ENCODE measurements at places on chromosomes 5 and 9.

GRCh38 chr9:84702471-84702870 lies 32.9 kb downstream of the NTRK2 start:
- ATAC-seq: no peak

- peak; percentile 71 for ATAC-seq
These were observed at the start of gene F2RL1 for GRCh38 chr5:76818844-76819831. TSS of gene F2RL1 (plus strand) at chr5:76819030. CDS start at chr5:76819183, 153 bp downstream.

- ATAC-seq: no peak
These were observed 6.6 kb upstream of the NFIB start for GRCh38 chr9:14320271-14321181.

GRCh38 chr5:140130949-140131733 lies 5.4 kb downstream of the IGIP start:
- no peak for ATAC-seq

- no peak for ATAC-seq
These were observed 92.0 kb downstream of the PLCXD3 start for GRCh38 chr5:41418220-41419031.

DNA sequence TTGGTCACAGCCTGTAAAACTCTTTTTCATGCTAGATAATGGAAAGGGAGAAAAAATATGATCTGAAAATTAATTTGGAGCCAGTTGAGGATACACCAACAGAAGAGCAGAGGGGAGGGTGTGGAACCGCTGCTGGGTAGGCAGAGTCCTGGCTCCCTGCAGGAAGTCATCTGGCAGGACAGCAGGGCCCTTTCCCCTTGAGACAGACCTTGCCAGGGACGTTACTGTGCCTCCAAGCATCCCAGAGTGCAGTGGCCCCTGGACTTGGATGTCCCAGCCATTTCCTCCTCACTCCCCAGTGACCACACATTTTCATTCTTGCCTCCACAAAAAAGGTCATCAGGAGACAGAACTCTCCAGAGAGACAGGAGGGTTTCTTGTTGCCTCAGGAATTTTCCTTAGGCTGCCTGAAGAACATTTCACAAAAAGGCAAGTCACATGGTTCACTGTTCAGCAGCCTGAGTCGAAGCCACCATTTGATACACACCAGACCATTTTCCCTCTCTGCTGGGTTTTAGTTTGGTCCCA lies 5.9 kb downstream of the TRPM3 start:
- ATAC-seq: no peak

- no peak for ATAC-seq
These were observed 109.8 kb downstream of the RASGRF2 start for GRCh38 chr5:81069990-81070389.

DNA sequence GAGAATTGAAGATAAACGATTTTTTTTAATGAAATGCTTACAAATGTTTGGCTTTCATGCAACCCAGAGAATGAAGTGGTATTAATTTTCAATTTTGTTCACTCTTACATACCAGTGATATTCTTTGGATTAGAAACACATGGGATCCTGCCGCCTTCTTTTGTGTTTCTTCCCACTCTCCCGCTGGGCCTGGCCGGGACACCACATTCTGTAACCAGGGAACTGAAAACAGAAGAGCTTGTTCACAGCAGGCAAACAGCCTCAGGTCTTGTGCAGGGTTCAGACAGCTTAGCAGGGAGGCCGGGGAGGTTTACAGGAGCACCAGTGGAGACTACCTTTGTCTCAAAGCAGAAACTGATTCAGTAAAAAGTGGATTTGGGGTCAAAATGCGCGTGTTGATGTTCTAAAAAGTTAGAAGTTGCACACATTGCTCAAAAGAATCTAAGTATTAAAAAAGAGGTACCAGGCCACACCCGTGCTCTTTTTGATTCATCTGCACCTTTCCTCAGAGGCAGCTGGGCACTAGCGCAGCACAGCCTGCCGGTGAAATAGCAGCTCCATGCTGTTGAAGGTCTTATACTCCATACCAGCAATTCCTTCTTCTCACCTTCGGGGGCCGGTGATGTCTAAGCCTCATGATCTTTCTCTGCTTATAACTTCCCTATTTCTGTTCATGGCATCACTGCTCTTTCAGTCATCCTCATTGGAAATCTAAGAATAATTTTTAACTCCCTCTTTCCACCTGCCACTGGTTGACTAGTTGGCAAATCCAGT lies 67.1 kb downstream of the GRAMD2B start:
- no peak for ATAC-seq

DNA sequence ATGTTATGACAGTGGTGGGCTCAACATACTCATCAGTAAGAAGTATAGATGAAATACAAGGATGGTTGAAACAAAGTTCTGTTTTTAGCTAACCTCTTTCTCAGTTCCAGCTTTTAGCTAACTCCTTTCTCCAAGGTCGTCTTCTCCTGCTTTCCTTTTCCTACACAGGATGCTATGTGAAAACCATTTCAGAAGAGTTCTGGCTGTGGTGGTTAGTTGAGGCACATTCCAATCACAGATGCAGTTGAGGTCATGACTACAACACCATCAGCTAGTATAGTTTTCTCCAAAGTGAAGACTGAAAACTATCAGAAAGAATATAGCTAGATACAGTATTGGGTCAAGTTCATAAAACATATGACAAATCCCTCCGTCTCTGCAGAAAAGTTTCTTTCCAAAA lies 477.7 kb upstream of the C9orf72 start:
- ATAC-seq: no peak

DNA sequence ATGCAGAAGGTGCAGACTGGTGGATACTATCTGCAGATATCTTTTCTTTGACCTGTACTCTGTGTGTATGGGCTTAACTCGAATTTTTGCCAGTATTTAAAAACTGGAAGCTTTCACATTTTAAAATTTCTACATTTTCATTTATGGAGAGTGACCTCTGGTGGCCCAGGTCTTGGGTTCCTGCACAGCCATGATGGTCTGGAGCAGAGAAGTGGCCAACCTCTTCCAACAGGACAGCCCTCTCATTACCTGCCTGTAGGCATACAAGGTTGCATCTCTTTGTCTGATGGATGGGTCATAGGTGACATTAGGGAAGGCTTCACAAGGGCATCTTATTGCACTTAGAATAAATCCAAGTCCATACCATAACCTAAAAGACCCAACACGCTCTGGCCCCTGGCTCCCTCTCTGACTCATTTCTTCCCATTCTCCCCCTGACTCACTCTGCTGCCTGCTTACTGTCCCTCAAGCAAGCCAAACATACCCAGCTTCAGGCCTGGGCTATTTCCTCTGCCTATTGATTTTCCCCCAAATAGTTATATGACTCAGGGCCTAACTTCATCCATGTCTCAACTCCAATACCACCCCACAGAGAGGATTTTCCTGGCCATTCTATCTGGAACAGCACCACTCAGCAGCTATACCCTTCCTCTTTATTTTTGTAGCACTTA lies 113.3 kb upstream of the SLC1A3 start:
- ATAC-seq: no peak

DNA sequence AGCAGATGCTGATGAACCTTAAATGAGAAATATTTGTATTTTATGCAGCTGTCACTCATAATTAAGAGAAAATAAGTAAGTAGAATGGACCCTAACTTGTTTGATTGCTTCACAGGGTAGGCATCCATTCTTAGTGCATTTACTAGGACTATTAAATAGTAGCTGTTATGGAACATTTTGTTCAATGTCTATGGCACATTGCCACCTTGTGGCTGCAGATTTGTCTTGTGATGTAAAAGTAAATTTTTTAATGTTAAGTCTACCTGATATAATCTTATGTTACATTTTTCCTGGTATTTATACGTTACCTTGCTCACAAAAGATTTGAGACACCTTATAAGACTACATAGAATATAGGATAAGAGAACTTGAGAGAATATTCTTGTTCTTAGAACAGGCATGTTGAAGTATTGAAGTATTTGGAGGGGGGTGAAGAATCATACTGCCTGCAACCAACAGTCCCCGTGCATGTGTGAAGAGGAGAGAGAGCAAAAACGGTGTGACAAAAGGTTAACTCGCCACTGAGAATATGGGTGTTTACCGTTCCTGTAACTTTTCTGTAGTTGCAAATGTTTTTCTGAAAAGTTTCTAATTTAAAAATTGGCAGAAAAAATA lies 161.1 kb downstream of the MAST4 start:
- no peak for ATAC-seq

DNA sequence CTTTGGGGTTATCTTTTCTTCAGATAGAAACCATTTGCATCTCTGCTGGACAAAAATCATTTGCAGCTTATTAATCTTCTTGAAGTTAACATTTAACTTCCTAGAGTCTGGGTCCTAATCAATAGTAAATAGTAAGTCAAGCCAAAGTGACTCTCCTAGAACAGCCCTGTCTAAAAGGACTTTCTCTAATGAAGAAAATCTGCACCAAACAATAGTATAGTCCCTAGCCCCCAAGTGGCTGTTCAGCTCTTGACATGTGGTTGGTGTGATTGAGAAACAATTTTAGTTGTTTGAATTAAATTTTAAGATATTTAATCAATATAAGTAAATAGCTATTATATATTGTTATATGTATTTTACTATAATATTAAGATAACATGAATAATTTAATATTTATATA lies 64.6 kb upstream of the SHB start:
- ATAC-seq: no peak

DNA sequence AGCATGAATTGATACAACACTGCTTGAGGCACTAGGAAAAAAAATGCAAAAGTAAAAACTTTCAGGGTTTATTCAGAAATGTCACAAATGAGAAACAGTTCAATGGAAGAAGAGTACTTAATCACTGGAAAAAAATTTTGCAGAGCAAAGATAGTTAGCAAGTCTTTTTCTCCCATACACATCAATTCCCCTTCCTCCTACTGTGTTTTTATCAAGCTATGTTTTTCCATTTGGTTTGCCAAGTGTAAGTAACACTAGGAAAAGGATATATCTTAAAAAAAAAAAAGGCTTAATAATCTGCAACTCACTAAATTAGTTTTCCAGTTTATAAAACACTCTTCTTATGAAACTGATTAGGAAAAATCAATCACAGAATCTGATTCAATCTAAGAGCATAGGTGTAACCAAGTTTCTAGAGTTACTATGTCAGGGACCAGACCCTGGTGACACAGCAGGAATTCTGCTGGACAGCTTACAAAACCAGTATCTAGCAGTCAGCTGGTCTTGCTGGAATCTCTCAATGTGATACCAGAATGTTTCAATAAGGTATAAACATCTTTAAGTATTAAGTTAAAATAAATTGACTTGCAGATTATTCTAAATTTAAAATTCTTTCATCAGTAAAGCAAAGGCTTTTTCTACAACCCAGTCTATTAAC lies 34.7 kb downstream of the RNF145 start:
- no peak for ATAC-seq

DNA sequence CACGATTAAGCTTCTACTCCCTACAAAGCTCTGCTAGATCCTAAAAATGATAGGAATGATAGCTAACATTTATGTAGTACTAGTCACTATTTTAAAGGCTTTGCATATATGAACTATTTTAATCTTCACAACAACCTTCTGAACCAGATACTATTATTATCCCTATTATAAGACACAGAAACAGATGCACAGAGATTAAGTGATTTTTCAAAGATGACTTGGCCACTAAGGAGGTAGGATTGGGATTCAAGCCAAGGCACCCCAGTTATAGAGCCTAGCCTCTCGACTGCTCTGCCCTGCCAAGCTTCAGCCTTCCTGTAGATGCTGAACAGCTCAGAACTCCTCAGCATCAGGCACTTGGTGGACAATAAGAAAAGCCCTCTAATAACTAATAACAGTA lies 200.9 kb upstream of the PTGER4 start:
- ATAC-seq: no peak

DNA sequence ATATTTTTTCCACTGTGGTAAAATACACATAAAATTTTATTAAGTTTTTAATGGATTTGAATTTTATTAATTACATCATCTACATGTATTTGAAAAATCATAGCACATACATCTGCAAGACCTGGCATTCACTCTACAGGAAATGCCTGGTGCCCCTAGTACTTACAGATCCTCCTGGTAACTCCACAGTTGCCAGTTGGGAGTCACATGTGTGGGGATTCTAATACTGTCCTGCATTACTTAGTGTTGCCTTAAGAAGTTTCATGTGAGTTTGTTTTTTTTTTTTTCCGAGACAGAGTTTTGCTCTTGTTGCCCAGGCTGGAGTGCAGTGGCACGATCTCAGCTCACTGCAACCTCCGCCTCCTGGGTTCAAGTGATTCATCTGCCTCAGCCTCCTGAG lies 18.1 kb downstream of the KDM3B start:
- no peak for ATAC-seq

- ATAC-seq: no peak
These were observed 108.1 kb downstream of the SNCAIP start for GRCh38 chr5:122420091-122420490.

DNA sequence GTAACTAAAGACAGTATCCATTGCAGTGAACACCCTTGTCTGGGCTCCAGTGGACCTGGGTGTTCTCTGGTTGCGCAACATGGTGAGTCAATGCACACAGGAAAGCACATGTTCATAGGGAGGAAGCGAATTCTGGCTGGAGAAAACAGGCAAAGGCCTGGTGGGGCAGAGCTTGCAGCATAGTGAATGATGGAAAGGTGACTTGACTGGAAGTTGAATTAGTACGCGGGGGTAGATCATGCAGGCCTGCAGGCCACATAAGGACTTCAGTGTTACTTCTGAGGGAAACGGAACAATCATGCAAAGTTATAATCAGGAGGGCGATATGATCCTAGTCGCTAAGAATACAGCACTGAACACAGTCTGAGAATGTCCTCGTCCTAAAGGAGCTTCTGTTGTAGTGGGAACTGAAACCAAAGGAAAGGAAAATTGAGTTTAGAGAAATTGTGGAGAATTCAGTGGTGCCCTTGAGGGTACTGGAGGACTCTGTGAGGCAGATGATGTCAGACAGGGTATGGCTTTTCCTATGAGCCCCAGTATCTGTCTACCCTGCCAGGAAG lies 71.9 kb upstream of the RANBP3L start:
- ATAC-seq: no peak

DNA sequence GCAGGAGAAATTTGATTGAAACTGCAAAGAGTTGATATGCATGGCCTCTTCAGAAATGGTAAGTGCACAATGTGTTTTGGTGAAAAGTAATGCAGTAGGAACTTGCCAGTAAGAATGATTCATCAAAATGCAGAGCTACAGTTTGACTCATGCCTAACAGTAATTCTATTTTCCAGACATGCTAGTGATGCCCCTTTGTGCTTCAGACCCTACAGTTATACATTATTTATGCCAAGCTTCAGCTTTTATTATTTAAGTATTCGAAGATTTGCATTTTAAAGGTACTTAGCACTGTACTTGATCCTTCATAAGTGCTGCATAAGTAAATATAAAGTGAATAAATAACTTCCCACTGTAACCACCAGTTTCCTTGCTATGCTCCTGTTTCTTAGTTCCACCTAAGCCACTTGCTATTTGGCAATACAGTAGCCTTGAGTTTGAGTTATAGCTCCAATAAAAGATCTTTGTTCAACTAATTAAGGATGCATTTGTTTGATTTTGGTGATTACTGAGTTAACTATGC lies 3.6 kb upstream of the SPATA31E1 start:
- peak; percentile 37 for ATAC-seq

All from activated CD4-positive, CD25-positive, alpha-beta regulatory T cell treated with anti-CD3 and anti-CD28 coated beads, Interleukin-2, amount 50 U/mL, for 24 hours (primary cell).